Ecto neural progenitor cell (in vitro differentiated cells): ENCODE measurements at places on chromosomes 7 and 10.

DNA sequence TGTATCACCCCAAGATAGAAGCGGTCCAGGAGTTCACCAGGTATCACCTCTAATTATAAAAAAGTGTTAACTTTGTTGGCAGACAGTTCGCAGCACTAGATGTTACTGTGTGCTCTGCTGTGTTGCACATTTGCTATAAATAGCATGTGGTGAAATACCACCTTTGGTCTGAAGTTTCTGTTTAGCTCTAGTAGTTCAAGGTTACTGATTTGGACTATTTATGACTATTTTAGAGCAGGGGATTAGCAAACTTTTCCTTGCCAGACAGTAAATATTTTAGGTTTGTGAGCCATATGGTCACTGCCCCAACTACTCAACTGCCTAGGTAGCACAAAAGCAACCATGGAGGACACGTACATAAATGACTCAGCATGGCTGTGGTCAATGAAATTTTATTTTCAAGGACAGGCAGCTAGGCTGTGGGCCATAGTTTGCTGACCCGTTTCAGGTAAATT, 16.5 kb downstream of the DENND10 start:
- DNase-seq, result no peak

GRCh38 chr7:21754963-21755362, 190.7 kb downstream of the CDCA7L start:
- no peak for DNase-seq

DNA sequence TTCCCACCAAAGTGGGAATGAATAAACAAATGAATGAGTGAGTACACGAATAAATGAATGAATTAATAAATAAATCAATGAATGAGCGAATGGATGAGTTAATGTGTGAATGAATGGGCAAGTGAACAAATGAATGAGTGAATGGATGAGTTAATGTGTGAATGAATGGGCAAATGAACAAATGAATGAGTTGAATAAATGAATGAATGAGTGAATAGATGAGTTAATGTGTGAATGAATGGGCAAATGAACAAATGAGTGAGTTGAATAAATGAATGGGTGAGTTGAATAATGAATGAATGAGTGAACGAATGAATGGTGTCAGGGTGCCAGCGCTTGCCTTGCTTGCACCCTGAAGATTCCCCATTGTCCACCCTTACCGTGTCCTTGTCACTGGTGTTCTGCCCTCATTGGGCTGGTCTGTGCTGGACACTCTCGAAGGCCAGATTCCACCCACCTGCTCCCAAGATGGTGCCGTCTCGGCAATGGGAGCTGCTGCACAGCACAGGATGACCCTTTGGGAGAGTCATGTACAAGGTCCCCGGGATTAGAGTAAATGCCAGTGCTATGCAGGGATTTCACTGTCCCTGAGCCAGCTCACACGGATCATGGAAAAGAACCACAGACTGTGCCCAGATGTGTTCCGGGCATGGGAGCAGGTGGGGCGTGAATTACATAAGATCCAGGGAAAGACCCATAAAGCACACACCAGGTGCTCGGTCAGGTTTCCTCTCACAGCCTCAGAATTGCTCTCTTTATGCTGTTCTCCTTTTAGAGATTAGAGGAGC, 83.2 kb downstream of the CAMK1D start:
- no peak for DNase-seq

DNA sequence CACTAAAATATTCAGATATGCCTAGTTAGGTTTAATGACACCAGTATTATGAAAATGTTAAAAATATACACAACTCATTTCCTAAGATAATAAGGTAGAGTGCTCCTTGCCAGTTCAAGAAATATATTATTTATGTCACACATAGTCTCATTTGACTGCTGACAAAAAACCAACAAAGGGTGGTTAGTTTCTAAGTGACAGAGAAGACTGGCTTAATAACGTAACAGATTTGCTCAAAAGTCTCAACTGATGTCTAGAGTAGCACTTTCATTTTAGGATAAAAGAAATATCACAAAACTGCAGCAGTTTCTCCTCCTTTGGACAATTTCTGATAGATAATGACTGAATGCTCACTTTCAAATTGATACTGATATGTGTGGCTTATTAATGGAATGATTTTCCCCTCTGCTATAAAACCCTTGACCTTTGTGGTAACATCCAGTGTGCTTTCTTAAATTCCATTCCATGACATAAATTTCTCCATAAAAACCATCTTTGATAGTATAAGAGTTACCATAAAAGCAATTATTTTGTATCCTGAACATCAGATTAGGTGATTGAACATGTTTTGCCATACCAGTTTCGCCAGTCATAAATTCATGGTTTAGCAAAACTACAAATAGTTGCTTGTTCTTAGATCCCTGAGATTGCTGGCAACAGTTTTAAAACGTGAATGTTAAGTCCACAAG, 94.2 kb downstream of the NRBF2 start:
- DNase-seq, result no peak

DNA sequence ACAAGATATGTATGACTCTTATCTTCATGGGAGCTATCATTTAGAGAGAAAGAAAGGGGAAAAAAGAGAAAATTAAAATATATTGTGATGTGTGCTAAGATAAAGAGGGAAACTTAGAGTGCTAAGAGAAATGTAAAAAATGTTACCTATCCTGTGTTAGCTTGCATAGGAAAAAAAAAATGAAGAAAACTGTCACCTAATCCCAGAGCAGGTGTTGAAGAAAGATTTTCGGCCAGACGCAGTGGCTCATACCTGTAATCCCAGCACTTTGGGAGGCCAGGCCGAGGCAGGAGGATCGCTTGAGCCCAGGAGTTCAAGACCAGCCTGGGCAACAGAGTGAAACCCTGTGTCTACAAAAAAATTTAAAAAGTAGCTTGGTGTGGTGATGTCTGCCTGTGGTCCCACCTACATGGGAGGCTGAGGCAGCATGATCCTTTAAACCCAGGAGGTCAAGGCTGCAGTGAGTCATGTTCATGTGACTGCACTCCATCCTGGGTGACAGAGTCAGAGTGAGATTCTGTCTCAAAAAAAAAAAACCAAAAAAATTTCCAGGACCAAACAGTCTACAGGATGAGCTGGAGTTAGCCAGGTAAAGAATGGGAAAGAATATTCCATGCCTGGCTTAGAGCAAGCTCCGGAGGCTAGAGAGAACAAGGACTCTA, 2.4 kb upstream of the MKLN1 start:
- no peak for DNase-seq

DNA sequence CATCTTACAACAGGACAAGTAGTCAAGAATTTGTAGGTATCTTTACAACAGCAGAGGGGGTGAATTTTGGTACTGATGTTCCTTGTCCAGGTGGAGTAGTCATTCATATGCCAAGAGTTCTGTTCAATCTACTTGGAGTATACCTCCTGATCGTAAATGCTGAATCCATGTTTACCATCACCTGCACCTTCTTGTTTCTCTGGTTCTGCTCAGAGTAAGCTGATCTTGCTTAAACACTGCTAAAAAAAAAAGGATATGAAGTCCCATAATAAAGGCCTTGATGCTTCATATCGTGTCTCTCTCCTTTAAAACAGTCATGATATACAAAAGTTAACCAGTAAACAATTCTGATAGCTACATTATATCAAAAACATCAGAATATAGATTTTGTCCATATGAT, 45.3 kb upstream of the FOXP2 start:
- no peak for DNase-seq

DNA sequence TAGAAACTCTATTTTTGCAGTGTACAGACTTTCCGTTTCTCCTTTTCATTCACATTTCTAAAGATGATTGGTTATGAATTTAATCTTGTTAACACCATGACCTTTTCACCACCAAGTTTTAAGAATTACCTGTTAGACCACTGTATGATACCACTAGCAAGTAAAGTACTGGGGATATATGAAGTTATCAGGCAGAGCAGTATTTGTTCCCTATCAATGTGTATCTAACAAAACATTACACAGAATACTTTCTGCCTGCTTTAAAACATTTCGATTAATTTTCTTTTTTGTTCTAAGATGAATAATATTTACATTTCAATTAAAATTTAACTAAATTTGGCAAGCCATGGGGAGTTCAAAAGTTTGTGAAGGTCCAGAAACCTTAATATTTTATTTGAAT, 49.9 kb upstream of the AHR start:
- DNase-seq, result no peak

GRCh38 chr10:127922206-127922605, 15.3 kb downstream of the PTPRE start:
- DNase-seq, result no peak

DNA sequence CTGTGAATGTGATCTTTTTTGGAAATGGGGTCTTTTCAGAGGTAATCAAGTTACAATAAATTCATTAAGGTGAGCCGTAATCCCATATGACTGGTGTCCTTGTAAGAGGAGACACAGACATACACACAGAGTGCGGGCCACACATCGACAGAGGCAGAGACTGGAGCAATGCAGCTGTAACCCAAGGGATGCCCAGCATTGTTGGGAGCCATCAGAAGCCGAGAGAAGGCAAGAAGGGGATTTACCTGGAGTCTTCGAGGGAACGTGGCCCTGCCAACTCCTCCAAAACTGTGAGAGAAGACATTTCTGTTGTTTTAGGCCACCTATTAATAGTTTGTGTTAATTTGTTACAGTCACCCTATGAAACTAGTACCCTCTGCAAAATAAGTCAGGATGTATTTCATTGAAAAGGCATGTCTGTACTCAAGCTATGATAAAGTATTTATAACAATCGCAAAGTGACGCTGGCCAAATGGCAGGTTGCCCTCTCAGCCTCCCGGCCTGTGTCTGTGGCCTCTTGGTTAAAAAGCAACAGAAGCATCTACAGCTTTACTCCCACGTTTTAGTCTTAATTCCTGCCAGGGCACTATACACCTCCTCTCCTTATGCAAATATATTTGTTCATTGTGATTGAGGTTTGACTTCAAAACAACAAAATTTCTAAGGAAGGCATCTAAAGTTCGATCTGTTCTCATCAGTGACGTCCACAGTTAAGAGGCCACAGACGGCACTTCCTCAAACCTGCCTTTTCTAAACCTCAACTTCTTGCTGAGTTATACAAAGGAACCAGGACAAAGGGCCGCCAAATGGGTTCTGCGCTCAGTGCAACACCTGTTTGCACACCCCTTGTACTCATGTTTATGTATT, 46.8 kb downstream of the HIPK2 start:
- no peak for DNase-seq

GRCh38 chr10:26475386-26475785, 37.2 kb downstream of the APBB1IP start:
- DNase-seq, result no peak

DNA sequence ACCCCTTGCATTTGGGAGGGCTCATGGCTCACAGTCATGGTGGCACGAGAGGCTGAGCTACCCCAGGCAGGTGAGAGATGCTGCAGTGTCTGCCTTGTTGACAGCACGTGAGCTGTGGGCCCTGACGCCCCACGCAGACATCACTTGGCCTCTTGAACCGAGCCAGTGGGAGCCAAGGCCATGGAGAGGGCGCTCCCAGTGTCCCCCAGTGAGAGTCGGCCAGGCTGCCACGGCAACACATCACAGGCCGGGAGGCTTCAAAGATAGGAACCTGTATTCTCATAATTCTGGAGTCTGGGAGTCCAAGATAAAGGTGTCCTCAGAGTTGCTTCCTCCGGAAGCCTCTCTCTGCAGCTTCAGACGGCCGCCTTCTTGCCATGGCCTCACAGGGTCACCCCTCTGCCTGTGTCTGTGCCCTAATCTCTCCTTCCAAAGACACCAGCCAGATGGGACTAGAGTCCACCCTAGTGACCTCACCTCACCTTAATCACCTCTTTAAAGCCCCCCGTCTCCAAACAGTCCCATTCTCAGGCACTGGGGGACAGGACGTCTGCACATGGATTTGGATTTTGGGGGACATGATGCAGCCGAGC, 119.6 kb downstream of the KLF6 start:
- no peak for DNase-seq

DNA sequence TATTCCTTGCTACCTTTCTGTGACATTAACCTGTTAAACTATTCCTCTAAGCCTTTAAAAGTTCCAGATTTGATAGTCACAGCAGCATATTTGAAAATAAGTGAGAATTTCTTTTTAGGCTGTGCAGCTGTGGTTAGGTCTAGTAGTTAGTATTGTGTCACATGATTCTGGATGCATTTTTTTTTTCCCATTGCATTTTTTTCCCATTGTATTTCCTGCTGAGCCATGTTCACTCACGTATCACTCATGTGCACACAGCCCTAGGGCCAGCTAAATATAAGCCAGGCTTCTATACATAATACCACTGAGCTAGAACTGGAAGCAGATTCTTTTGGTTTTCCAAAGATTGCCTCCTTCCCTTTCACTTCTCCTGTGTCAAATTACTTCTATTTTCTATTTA, 37.4 kb downstream of the DNAJC9 start:
- DNase-seq, result no peak

DNA sequence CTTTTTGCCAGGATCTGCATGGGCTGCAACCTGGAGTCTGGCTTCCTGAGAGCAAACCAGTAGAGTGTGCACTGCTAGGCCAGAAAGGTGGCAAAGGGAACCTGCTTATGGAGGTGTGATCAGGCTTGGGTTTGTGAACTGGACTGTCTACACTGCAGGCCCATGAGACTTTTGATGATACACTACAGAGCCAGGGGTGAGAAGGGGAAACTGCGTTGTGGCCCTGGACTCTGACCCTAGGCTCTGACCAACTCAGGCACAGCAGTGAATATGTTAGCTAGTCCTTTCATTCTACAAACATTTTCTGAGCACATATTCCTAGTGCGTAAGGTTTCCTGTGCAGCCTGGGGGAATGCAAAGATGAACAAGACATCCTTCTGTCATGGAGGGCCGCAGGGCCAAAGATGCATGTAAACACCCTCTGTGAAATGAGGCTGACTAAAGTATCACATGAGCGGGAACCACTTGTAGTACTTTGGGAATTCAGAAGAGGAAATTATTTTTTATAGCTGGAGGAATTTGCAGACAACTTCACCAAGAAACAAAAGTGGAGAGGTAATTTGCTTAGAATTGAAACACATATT, 63.8 kb upstream of the HPS1 start:
- no peak for DNase-seq

DNA sequence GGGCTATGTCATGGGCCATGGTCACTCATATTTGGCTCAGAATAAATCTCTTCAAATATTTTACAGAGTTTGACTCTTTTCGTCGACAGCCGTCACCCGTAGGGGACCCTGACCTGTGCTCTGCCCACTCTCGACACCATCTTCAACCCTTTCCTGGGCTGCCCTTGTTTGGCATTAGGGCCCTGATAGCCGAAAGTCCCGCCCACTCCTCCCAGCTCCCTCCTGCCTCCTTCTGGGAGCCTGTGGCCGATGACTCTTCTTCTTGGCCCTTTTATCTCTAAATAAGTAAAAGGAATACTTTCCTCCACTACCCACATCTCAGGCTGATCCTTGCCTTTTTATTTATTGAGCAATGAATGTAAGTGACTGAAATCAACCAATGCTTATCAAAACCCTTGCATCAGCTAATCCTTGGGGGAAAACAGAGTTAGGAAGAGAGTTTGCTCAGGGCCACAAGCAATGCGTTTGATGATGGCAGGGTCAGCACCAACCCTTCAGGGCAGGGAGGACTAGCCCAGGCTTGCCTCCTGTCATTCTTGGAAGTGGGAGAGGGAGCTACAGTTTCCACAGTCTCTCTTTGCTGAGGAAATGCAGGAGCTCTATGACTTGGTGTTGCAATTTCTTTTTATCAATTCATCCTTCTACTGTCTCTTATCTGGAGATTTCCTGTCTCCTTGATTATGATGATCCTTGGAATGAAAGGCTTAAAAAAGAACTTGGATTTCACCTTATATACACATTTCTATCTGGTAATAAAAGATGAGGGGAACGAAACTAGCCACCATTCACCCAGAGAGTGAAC, 218.2 kb upstream of the PODXL start:
- no peak for DNase-seq
